Esophagus muscularis mucosa (tissue), 4 donors: ENCODE measurements at places on chromosomes 4 and X. TPM values are rescaled to one million over a fixed set of nuclear protein-coding genes. Genes with fewer than 3 reads are reported as not detected.

DNA sequence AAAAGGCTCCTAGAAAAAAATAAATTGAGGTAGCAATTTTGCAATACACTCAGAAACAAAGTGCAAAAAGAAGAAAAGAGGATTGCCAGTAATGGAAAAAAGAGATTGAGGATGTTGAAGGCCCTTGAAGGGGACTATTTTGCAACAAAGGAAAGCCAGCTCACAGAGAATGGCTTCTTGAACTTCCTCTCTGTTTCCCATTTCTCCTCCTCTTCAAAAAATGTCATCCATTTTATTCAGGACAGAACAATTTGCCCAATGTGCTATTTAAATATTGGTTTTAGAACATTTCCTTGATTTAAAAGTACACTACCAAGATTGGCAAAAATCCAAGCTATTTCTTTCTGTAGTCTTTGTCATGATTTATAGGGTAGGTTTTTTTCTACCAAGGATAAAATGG lies 60.2 kb downstream of the GASK1B start:
- no peak for DNase-seq
- H3K4me1 ChIP-seq, result peaks cover 4% of the 10 kb centered on the region
- H3K36me3 ChIP-seq, result no peaks in the 10 kb centered on the region
- no peaks in the 10 kb centered on the region for H3K27me3 ChIP-seq

DNA sequence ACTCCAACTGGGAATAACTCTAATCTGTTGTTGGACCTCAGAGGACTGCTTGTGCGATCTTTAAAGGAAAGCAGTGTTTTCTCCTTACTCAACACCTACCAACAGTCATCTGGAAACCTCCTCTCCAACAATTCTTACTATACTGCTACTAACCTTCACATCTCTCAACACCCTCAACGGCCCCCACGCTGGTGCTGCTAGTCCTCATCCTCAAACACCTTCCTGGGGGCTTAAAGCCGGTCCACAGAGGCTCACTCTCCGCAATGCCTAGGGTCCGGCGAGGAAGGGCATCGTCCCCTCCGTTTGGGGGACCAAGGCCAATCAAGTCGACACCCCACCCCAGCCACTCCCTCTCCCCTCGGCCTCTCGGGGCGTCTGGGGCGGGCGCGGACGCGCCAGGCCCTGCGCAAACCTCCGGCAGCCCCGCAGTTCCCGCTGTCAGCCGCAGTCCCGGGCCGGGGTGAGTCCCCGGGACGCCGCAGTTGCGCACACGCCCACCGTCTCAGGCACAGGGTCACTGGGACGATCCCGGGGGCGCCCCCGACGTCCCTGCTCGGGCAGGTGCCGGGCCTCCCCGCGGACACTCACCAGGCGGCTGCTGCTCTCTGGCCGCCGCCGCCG lies 418 bp downstream of the TAB3 start:
- H3K4me3 ChIP-seq, result peak overlapping the region; percentile 84
- H3K27me3 ChIP-seq, result no peaks in the 10 kb centered on the region
- no peaks in the 10 kb centered on the region for H3K36me3 ChIP-seq
- DNase-seq, result no peak
- H3K27ac ChIP-seq, result peak overlapping the region; percentile 84
- H3K4me1 ChIP-seq, result no peaks in the 10 kb centered on the region

GRCh38 chr4:126784966-126785580 lies 847.7 kb upstream of the INTU start:
- no peaks in the 10 kb centered on the region for H3K36me3 ChIP-seq
- H3K27ac ChIP-seq, result no peak overlapping the region
- no peaks in the 10 kb centered on the region for H3K4me1 ChIP-seq

TRAM1L1 gene
- 1.7 TPM for total RNA-seq

SYNPO2 gene
- 2,073 TPM for total RNA-seq

CT45A7 gene
- not detected for total RNA-seq
